Stimulated activated CD8-positive, alpha-beta memory T cell treated with anti-CD3 and anti-CD28 coated beads, Interleukin-7, amount 100 ng/mL, for 24 hours (primary cell): ENCODE measurements at places on chromosomes 1 and 21.

GRCh38 chr21:36854391-36854790 lies 112.1 kb downstream of the HLCS start:
- no peak for DNase-seq

GRCh38 chr21:38984982-38985567 lies 179.3 kb downstream of the ETS2 start:
- DNase-seq, result no peak

DNA sequence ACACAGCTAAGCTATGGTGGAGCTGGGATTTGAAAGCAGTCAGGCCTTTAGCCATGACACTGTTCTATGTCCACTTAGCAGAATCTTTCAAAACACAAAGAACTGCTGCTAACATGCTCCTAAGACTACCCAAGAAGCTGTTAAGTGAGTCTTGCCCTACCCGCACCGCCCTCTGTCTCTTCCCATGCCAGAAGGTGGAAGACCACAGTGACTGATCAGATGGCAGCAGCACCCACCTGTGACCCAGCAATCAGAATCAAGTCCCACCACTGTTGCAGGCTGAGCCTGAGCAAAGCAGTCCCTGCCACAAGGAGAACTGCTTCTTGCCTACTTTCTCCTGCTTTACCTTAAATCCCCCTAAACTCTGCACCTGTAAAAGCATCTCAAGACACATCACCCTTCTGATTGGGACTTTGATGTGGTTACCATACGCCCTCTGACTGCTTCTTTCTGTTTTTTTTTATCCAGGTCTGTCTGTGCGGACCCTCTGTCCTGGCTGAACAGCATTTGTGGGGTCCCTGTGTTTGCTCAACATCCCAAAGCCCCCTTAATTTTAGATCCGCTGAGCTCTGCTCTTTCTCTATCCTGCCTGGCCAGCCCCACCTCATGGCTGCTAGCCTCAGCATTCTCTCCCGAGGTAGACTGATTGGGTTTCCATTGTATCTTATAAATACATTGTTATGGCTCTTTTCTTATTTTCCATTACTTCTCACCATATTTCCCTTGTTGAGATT lies 16.0 kb downstream of the IRF2BP2 start:
- DNase-seq, result no peak

DNA sequence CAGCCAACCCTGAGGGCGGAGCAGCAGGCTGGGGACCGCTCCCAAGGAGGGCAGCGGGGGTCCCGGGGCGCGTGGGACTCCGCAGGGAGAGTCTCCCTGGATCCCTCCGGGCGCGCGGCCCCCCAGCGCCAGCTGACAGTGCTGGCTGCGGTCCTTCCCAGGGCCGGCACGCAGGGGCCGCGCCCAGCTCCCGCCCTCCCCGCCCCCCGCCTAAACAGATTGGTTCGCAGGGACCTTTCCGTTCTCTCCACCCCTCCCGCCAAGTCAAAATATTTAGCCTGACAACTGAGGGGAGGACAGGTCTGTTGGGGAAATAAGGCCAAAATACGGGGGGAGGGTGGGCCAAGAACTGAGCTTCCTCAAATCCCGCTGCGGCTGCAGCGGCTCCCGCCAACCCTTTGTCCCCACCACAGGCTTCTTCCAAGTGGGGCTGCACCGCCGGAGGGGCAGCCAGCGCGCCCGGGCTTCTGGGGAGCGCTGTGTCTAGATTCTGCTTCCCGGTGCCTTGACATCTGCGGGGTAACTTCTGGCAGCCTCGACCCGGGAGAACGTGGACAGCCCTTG lies at the start of gene INSRR:
Gene INSRR, minus strand, starts transcription at position 159 of the 564 bp plus-strand sequence. CDS start 496 bp downstream, outside the sequence.
- DNase-seq, result no peak

DNA sequence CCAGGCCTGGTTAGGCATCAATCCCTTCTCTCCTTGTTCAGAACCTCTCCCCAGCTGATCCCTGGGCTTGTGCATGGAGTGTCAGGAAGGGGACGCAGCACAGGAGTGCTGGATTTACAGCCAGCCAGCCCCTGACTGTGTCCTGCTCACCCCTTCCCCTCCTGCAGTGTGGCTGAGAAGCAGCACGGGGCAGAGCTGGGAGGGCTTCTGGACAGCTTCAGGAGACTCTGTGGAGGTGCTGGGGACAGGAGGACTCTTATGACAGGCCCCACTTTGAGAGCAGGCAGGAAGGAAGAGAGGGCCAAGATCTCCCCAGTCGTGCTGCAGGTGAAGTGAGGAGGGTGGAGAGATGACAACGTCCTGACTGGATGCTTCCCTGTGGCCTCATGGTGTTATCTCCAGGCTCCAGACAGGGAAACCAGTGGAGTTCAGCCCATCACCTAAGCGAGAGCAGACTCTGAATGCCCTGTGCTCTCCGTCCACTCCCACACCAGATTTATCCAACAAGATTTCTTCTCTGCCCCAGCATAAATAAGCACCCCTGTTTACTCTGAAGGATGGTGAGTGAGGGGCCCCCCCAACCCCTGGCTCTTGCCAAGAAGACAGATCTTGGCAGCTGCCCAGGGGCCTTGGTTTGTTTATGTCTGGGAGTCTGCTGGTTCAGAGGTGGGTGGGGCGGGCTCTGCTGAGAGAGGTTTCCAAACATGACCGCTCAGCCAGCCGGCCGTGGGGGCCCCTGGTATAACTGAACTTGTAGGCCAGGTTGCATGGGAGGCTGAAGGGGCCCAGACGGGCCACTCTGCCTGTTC lies 21.3 kb downstream of the TMCC2 start:
- no peak for DNase-seq

DNA sequence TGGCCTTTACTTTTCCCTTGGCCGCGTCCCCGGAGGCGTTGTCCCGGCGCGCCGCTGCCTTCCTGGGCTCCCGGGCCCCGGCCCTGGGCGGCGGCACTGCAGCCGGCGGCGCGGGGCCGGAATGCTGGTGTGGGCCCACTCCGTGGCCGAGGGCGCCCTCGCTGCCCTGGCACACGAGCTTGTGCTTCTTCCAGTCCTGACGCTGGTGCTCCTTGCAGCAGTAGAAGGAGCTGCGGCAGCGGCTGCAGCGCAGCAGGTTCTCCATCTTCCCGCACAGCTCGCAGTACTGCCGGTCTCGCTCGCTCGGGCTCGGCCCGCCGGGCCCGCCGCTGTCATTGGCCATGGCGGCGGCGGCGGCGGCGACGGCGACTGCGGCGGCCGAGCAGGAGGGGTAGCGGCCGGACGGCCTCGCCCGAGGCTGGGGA lies 529 bp downstream of the EGLN1 start:
- peak; percentile 21 for DNase-seq

DNA sequence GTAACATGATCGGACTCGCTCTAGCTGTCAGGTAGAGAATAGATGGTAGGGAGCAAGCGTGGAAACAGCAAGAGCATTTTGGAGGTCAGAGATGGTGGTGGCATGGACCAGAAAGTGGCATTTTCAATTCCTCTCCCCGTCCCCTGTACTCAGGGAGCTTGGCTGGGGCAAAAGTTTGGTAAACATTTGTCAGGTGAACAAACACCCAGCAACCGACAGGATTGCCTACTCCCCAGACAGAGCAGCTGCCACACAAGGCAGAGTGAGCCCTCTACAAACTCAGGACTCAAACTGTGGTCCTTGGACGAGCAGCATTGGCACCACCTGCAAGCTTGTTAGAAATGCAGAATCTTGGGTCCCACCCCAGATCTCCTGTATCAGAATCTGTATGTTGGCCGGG lies 14.3 kb downstream of the PTAFR start:
- no peak for DNase-seq

DNA sequence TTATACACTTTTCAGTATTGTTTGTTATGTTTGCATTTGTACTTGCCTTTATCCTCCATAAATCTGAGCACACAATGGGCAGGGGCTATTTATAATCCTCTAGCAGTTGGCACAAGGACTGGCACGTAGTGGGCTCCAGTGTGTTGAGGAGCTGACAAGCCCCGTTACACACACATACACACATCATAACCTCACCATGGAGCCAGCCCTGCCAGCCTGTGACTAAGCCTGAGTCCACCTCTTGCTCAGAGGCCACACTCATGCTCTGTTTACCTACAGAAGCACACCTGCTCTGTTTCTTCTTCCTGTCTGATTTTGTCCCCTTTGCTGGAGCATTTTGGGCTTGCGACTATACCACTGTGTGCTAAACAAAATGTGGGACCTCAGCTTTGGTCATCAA lies 64.5 kb upstream of the SPATA6 start:
- no peak for DNase-seq

- no peak for DNase-seq
Measured at GRCh38 chr1:51516649-51517158, 2.4 kb downstream of the EPS15 start.

DNA sequence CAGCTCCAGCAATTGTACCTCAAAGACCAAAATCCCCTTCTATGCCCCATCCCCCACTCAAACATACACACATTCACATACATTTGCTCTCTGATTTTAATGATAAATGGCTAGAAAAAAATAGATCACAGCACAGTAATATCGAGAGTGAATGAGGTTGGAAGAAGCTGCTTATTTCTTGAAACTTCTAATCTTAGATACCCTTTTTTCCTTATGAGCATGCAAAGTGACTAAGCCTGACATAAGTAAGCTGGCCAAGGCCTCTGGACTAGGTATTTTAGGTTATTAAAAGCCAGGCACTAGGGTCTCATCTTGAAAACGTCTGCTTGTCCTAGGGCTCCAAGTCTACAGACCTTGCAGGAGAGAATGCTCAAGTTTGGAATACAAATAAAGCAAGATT lies 133.6 kb downstream of the TGFBR3 start:
- no peak for DNase-seq

DNA sequence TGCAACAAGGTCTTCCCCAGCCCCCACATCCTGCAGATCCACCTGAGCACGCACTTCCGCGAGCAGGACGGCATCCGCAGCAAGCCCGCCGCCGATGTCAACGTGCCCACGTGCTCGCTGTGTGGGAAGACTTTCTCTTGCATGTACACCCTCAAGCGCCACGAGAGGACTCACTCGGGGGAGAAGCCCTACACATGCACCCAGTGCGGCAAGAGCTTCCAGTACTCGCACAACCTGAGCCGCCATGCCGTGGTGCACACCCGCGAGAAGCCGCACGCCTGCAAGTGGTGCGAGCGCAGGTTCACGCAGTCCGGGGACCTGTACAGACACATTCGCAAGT lies 3.8 kb downstream of the ZBTB18 start:
- no peak for DNase-seq

DNA sequence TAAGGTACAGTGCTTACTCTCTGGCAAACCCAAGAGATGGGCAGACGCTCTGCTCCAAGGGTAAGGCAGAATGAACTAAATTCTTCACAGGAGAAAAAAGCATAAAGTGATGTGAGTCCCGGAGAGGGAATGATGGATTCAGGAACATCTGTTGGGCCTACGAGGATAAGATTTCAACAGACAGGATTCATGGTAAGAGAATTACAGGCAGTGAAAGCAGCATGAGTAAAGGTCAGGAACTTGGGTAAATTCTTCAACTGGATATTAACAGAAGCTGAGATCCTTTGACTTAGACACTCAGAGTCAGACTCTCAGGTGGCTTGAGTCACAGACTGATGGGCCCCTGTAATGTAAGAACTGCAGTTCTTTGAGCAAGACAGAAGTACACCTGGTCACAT lies 152.6 kb downstream of the TRABD2B start:
- DNase-seq, result no peak

DNA sequence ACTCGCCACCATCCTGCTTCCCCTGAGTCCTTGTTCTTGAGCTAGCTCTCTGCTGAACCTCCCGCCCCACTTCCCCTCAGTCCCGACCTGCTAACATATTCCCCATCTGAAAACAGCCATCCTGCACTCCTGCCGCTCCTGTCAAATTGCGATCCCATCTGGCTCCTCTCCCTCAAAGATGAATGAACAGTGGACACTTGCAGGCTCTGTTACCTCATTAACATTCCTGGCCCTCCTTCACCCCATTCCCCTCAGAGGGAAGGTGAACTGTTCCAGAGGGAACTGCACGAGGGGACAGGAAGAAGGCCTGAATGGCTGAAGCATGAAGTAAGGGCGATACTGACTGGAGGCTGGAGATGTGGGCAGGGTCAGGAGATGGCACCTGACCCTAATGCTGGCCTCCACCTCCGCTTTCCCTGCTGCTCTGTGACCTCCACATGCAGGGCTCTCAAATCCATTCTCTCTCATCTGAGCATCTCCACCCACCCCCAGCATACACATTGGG lies 7.4 kb upstream of the CELSR2 start:
- no peak for DNase-seq
